CD4-positive, alpha-beta T cell (primary cell): ENCODE measurements at places on chromosomes 1 and 21. TPM values are rescaled to one million over a fixed set of nuclear protein-coding genes. Genes with fewer than 3 reads are reported as not detected.

- DNase-seq: no peak
Observed at GRCh38 chr1:228007801-228008341, 1.1 kb downstream of the WNT3A start.

GRCh38 chr1:230330157-230330556 lies 96.0 kb downstream of the PGBD5 start:
- DNase-seq: no peak

The AGO3 gene
- 34.5 TPM for total RNA-seq

DNA sequence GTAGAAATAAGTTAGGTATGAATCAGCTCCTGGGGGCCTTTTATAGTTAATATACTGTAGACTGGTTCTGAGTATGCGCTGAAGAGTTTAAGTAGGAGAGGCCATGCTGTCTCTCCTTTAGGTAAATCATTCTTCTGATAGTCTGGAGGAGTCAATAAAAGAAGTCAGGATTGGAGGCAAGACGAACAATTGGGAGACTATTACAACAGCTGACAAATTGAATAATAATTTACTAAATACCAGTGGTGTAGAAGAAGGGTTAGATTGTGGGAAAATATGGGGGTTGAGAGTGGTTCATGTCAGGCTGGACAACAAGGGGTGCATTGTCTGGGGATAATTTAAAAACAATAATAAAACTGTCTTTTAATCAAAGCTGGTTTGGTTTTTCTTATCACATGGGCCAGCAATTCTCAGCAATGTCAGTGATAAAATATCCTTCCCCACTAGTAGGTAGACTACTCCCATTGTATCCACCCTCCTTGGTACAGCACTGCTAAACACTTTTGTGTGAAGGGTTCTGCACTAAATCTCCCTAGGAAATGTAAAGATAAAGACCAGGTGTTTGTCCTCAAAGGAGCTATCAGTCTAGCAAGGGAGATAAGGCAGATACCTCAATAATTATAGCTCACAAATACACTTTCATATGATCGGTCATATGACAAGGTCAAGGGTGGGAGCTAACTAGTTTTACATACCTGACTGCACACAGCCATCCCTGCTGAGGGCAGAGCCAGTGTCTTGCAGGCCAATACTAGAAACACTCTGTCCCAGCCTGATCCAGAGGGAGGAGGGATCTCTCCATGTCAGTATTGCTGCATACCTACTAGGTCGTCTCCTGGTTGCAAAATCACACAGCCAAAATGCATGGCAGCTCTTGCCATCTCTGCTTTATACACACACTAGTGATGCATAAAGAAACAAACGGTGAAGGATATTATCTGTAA lies 299.7 kb downstream of the VAV3 start:
- DNase-seq: no peak
